ENCODE measurements at places on chromosomes 3 and 15.

- DNase-seq, result no peak
These were observed 74.3 kb downstream of the DGKG start for GRCh38 chr3:186287711-186288110.

- DNase-seq, result no peak
These were observed 104.8 kb upstream of the PPP2R3A start for GRCh38 chr3:135860761-135861160.

DNA sequence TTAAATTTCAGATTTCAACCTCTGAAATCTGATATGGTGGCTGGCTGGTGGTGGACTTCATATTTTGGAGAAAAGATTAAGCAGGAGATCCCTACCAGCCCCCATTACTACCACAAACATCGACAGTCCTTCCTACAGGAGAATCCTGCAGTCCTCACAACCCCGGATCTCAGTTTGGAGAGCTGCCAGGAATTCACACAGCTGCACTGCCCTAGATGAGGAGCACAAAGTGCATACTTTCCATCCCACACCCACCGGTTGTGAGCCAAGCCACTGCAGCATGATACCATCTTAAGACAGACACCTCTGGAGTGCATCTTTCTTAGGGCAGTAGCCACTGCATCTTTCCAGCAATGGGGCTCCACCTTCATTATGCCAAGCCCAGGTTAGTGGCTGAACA is 185.5 kb upstream of the GPR149 start:
- DNase-seq, result no peak

DNA sequence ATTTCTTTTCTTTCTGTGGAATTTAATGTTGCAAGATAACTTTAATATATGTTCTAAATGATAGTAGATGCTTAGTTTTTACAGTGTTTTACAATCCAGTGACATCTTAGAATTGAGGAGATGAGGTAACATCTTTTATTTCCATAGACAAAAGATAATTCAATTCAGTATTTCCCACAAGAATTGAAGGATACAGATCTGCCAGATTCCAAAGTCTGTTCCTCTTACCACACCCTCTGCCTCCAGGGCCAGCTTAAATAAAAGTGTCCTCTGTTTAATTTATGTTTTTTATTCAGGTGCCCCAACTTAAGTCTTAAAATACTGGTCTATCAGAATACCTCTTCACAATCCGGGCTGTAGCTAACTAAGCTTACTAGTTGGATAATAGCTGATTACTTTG is 6.5 kb downstream of the STT3B start:
- DNase-seq, result no peak

- DNase-seq, result no peak
These were observed 1700.3 kb downstream of the OTOL1 start for GRCh38 chr3:163196815-163197374.

- DNase-seq, result no peak
These were observed 39.3 kb downstream of the FBLN2 start for GRCh38 chr3:13588221-13588701.

GRCh38 chr15:41970456-41970855 is 1.9 kb downstream of the EHD4 start:
- DNase-seq, result no peak

- no peak for DNase-seq
These were observed 7.9 kb upstream of the BCL2A1 start for GRCh38 chr15:79978655-79979514.

DNA sequence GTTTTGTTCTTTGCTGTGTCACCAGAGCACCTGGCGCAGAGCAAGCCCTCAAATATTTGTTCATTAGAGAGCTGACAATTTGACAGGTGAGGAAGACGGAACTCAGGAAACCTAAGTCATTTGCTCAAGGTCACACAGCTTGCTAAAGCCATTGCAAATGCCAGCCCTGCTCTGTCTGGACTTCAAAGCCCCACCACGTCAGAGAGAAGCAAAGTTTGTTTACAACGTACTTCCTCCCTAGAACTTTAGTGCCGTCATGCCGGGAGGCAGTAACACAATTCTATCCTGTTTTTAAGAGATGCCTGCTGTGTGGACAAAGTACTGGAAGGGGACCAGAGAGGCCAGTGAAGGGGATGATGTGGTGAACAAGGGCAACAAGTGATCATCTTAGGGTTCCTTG is 216.6 kb upstream of the PRICKLE2 start:
- no peak for DNase-seq

DNA sequence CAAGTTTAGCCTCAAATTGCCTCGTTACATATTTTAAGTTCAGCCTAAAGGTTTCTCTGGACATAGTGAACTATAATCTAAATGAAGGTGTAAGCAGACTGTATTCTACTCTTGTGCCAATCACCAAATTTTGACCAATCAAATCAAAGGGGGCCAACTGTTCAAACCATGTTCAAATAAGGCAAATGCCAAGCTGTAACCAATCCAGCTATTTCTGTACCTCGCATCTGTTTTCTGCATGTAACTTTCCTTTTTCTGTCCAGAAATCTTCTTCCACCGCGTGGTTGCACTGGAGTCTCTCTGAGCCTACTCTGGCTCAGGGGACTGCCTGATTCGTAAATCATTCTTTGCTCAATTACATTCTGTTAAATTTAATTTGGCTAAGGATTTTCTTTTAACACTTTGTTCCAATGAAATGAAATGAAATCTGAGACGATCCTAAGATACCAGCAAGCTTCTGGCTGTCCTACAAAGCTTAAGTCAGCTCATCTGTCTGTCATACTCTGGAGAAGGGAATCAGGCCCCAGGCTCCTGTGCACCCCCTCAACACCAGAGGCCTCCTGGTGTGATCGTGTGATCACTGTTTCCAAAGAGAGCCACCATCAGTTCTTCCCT is 53.2 kb upstream of the ZNF148 start:
- no peak for DNase-seq

DNA sequence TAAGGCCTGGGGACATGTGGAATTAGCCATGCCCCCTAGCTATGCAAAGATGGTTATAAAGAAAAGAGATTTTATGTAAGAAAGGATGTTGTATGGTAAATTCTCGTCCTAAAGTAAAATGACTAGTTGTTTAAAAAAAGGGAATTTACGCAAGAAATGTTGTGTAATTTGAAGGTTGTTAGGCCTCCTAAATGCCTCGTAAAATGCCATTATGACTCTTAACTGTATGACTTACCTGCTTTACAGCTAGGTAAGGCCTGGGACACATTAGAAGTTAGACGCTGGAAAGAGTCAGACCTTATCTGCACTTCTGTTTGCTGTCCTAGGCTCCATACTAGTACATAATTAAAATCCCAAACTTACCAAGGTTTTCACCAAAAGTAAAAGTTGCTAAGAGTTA is 17.5 kb upstream of the HHATL start:
- DNase-seq, result no peak

GRCh38 chr3:156826896-156827882 is 1.0 kb downstream of the LEKR1 start:
- DNase-seq, result no peak

GRCh38 chr15:63052077-63052841 is 9.7 kb downstream of the TPM1 start:
- no peak for DNase-seq

DNA sequence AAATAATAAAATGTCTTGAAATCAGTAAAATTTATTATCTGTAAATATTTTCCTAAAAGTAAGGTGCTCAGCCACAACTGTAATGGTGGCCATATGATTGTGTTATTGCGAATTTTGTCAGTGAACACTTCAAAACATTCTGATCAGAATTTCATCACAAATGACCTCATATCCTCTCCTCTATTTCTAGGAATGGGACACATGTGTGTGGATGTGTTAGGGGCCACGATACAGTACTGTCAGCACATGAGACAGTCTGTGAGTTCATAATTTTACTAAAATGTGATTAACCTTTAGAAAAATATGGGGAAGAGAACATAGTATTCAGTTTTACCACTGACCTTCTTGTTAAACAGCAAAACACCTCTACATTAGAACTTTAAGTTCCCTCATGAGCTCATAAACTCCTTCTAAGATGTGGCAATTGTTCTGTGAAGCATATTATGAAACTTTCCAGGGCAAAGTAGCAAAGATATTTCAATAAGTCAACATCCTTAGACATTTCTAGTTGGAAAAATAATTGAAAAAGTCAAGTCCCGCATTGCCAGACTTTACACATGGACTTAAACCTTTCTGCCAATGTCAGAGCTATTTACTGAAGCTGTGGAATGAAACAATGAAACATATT is 158.2 kb upstream of the ABI3BP start:
- DNase-seq, result no peak

GRCh38 chr15:43930079-43930478 is 103.3 kb downstream of the WDR76 start:
- DNase-seq, result no peak

- DNase-seq, result no peak
These were observed 170.7 kb downstream of the UBE3A start for GRCh38 chr15:25268166-25268565.

DNA sequence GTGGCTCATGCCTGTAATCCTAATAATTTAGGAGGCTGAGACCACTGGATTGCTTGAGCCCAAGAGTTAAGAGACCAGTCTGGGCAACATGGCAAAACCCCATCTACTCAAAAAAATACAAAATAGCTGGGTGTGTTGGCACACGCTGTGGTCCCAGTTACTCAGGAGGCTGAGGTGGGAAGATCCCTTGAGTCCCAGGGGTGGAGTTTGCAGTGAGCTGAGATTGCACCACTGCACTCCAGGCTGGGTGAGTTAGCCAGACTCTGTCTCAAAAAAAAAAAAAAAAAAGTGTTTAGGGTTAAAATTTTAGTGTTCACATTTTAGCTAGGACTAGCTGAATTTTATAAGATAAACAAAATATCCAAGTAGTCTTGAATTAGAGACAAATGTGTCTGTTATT is 1340.1 kb upstream of the EPHA6 start:
- DNase-seq, result no peak

GRCh38 chr3:33921608-33922007 is 123.2 kb downstream of the PDCD6IP start:
- no peak for DNase-seq

DNA sequence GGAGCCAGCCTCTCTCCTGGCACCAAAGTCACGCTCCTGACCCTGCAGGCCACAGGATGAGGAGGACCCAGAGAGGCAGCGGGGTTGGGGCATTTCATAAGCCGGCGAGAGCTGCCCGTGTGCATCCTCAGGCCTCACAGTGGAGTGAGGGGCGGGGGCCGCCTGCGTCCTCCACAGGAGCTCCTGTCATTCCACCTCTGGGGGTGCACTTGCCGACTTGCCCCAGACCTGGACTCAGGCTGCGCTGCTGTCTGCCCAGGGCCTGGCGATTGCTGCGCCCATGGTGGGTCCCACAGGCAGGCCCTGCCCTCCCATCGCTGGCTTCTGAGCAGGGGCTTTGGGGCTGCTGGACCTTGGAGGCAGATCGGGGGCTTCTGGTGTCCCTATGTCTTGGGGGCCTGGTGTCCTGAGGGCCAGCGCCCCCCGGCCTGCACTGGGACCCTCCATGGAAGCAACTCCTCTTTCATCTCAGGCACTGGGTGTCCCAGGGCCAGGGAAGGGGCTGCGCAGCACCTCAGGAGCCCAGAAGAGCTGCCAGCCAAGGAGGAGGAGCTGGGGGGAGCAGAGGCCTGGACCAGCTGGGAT is 184.0 kb downstream of the GOLGA6L6 start:
- no peak for DNase-seq

DNA sequence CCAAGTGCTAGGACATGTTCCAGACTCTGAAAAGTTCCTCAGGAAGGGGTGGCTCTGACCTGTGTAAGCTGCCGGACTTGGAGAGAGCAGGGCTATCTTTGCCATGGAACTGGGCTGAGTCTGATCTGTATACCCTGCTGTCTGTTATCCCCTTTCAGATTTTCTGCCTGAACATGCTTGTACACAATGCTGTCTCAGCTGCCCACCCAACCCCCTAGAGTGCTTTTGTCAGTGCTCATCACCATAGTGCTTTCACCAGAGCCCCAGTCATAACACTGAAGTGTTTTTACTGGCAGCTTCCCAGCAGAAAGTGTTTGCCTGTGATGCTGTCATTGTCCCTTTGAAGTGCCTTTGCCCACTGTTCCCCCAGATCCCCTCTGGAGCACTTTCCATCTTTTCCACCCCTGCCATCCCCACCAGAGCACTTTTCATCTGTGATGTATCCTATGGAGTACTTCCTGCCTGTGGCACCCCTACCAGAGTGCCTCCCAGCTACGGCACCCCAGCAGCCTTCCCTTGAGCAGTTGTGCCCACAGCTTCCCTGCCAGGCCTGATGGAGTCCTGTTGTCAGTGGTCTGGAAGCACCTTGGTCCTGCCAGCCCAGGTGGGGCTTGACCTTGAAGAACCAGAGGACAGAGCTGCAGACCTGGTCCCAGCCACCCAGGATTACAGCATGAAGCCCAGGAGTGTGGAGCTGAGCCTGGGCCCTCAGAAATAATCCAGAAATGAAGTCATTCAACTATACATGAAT is 397.7 kb downstream of the DIPK2A start:
- DNase-seq, result no peak

DNA sequence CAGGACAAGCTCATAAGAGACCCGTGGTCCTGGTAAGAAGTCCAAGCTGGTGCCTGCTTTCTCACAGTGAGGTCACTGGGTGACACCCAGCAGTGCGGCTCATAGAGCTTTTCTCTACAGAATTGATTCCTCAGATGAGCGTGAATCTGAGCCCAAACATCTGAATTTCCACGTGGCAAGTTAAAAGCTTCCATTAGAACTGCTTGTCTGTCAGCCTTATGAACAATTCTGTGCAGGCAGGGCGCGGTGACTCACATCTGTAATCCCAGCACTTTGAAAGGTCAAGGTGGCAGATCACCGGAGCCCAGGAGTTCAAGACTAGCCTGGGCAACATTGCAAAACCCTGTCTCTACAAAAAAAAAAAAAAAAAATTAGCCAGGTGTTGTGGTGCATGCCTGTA is 113.1 kb upstream of the ABHD17C start:
- no peak for DNase-seq

GRCh38 chr3:176937541-176937940 is 259.7 kb downstream of the TBL1XR1 start:
- no peak for DNase-seq

DNA sequence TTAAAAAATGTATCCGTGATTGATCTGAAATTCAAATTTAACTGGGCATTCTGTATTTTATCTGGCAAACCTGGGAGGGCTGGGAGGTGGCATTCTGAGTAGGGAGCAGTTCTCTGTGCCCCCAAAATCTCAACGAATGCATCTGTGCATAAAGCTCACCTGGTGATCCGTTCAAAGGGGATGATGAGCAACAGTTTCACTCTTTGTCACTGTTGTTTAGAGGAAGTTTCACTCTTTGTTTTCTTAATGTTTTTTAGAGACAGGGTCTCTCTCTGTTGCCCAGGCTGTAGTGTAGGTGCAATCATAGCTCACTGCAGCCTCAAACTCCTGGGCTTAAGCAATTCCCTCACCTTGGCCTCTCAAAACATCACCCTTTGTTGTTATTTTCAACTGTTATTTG is 186.7 kb downstream of the SSR3 start:
- DNase-seq, result no peak

GRCh38 chr3:170502297-170502696 is 83.6 kb downstream of the SLC7A14 start:
- no peak for DNase-seq

- DNase-seq, result no peak
These were observed 53.0 kb downstream of the ATP2C1 start for GRCh38 chr3:130946882-130947281.

GRCh38 chr3:123300583-123300982 is 98.8 kb downstream of the SEC22A start:
- no peak for DNase-seq

- no peak for DNase-seq
These were observed 20.2 kb downstream of the NIPA1 start for GRCh38 chr15:22806664-22807063.

All from nucleus accumbens (tissue), 56 donors.